Activated CD8-positive, alpha-beta memory T cell treated with anti-CD3 and anti-CD28 coated beads, Interleukin-2, amount 50 U/mL, for 48 hours (primary cell): ENCODE measurements at places on chromosomes 11 and 22.
A peak's percentile ranks its signal among the peaks of the same experiment; 100 is the strongest.

DNA sequence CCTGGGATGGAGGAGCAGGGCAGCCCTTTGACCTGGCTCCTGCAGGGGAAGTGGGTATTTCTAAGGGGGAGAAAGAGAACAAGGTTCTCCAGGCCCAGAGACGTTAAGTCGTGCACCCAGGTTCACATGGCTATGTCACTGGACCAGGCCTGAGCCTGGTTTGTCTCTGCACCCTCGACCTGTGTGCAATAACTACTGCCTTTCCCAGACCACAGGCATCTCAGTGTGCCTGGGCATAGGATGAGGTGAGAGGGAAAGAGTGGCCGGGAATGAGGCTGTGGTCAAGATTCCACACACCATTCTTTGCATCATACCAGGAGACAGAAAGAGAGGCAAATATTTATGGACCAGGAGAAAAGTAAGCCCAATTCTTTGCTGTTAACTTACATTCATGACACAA, 66.8 kb downstream of the PRR5L start:
- no peak for DNase-seq

- no peak for DNase-seq
These were observed 3900.6 kb upstream of the OR11H1 start for GRCh38 chr22:11627436-11627797.

DNA sequence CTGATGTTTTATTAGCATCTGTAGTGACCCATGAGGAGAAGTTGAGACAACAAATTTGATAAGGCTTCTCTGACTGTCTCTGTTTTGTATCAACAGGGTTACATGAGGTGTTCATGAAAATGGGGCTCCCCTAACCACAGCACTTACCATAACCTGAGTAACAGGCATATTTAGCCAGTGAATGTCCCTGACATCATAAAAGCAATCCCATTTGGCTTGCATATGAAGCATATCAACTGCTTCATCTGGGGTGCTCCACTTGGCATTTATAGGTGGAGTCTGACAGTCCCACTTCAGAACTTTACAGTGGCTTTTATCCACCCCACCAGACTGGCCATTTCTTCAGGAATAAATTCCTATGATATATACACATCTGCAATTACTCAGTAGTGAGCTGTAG, 257.6 kb downstream of the LUZP2 start:
- DNase-seq, result no peak

- no peak for DNase-seq
These were observed 12.1 kb upstream of the BLID start for GRCh38 chr11:122128146-122128545.

DNA sequence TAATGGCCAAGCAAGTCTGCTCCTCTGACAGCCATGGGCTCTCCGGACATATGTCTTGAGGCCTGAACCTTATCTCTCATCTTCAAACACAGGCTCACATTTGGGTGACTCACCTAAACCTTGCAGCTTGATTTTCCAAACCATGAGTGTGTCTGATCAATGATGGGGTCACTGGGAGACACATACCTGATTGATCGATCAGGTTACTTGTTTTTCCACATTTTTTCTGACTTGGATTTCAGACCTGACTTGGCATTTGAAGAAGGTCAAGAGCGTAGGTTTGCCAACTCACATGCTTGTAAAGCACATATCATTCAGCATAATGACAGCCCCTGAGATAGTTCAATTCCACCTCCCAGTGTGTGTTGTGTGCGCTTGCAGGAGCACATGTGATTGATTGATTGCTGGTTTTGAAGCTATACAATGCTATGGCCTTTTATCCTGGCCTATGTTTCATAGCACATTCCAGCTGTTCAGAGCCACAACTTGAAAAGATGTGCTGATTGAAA, 116.7 kb upstream of the KIRREL3 start:
- DNase-seq, result no peak

- no peak for DNase-seq
These were observed 50.5 kb downstream of the NNMT start for GRCh38 chr11:114346709-114347141.

- DNase-seq, result no peak
These were observed 1526.0 kb downstream of the TBC1D22A start for GRCh38 chr22:48288376-48288940.

- DNase-seq, result no peak
These were observed 18.5 kb downstream of the TRIM5 start for GRCh38 chr11:5666402-5666793.

- DNase-seq, result peak; percentile 53
These were observed 172.5 kb downstream of the TBC1D22A start for GRCh38 chr22:46934746-46935491.

DNA sequence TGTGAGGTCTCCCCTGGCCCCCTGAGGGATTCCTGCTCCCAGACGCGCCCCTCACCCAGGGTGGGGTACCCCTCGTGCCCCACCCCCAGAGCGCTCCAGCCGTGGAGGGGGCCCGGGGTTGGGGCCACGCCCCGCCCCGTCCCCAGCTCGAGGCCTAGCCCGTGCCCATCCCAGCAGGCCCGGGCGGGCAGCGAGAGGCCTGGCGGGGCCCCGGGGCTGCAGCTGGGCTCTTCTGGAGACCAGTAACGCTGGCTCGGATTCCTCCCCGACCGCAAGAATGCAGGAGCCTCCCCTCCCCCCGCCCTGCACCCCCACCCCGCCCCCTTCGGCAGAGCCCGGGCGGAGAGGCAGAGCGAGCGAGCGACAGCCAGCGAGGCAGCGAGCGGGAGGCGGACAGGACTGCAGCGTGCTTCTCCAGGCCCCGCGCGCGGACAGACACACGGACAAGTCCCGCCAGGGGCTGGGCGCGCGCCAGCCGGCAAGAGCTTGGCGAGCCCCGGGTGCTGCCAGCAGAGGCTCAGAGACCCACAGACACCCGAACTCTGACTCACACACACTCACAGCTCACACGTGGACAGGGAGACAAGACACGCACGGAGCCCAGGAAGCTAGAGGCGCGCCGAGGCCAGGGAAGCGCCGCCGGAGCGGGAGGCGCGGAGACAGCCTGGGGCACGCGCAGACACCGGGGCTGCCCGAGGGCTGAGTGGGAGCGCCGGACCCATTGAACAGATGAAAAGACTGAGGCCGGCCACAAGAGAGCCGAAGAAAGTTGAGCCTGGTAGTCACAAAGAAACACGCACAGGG, 15.2 kb downstream of the BCL9L start:
- no peak for DNase-seq

- no peak for DNase-seq
These were observed 10.1 kb downstream of the MCM5 start for GRCh38 chr22:35409783-35410662.

- no peak for DNase-seq
These were observed 1231.4 kb downstream of the BRD1 start for GRCh38 chr22:48596111-48596850.

DNA sequence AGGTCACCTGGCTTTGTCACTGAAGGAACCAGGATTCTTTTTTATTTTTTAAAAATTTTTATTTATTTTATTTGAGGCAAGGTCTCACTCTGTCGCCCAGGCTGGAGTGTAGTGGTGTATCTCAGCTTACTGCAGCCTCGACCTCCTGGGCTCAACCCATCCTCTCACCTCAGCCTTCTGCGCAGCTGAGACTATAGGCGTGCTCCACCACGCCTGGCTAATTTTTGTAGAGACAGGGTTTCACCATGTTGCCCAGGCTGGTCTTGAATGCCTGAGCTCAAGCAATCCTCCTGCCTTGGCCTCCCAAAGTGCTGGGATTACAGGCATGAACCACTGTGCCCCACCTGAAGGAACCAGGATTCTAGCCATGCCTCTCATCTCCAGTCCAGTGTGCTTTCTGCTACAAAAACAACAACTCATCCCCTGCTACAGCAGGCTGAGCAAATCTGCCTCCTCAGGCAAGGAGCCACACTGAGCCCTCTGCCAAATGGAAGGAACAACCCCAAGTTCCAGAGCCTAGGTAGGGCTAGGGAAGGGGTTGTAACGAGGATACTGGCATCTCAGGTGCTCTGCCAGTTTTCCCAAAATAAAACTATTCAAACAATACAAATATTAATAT, 2.6 kb upstream of the PEX26 start:
- DNase-seq, result no peak

GRCh38 chr11:13962562-13963168, at the start of gene SPON1:
TSS of gene SPON1 (plus strand) at chr11:13962723. CDS start at chr11:13962905, 182 bp downstream.
- DNase-seq, result peak; percentile 66

- no peak for DNase-seq
These were observed 80.2 kb downstream of the TBC1D22A start for GRCh38 chr22:46842606-46843005.

DNA sequence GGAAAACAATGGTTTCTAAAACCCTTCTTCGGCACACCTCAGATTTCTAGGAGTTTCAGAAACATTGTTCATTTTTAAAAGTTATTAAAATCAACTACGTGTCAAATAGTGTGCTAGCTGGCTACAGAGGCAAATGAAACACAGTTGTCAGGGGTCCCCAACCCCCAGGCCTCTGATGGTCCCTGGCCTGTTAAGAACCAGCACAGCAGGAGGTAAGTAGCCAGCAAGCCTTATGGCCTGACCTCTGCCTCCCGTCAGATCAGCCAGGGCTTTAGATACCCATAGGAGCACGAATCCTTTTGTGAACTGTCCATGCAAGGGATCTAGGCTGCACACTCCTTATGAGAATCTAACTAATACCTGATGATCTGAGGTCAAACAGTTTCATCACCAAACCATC, 648.2 kb downstream of the FAM181B start:
- DNase-seq, result no peak

GRCh38 chr11:126398721-126399120, 43.2 kb downstream of the ST3GAL4 start:
- DNase-seq, result no peak

- DNase-seq, result peak; percentile 75
These were observed 12.3 kb downstream of the SMPD1 start for GRCh38 chr11:6402561-6402981.

DNA sequence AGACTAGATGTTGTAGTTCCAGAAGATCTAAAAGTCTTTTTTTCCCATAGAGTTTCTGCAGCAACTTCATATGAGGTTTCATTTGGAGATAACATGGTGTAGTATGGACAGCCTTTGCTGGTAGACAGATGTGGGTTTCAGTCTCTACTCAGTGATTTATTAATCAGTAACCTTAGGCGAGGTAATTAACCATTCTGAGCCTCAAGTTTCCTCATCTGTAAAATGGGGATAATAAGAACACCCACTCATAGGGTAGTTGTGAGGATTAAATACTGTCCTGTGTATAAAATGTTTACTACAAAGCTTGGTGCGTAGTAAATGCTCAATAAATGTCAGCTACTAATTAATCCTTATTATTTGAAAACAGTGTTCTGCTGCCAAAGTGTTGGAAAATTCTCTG, 16.8 kb downstream of the POU2F3 start:
- DNase-seq, result no peak

DNA sequence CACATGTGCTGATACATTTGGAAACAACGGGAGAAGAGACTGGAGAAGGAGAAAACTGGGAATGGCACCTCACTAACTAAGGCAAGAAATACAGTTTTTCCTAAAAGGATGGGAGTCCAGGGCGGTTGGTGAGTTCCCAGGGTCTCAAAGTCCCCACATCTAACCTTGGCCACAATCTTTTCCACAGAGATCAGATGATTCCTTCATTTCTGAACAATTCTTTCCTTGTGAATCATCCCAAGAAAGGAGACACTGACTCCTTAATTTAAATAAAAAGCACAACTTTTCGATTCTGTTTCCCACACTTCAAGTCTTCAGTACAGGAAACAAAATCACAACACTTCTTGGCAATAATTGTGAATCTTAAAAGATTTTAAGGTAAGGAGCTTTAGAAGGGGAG, 384.7 kb downstream of the DCDC1 start:
- no peak for DNase-seq

GRCh38 chr11:63510360-63511047, 4.6 kb downstream of the LGALS12 start:
- DNase-seq, result no peak

DNA sequence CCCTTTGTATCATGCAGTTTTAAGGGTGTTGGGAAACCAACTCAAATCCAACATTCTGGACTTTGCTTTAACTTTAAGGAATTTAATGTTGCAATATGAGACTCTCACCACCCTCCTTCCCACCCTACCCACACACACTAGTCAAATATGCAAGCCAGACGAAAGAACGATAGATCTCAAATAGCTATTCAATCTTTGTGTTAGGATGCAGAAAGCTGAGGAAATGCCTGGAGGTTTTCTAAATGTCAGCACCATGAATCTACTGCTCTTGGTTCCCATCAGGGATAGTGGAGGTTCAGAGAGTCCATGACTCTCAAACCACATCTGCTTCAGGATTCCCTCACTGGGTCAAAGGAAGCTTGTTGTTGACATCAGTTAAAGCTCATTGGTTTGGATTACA, 33.7 kb downstream of the EXPH5 start:
- no peak for DNase-seq

DNA sequence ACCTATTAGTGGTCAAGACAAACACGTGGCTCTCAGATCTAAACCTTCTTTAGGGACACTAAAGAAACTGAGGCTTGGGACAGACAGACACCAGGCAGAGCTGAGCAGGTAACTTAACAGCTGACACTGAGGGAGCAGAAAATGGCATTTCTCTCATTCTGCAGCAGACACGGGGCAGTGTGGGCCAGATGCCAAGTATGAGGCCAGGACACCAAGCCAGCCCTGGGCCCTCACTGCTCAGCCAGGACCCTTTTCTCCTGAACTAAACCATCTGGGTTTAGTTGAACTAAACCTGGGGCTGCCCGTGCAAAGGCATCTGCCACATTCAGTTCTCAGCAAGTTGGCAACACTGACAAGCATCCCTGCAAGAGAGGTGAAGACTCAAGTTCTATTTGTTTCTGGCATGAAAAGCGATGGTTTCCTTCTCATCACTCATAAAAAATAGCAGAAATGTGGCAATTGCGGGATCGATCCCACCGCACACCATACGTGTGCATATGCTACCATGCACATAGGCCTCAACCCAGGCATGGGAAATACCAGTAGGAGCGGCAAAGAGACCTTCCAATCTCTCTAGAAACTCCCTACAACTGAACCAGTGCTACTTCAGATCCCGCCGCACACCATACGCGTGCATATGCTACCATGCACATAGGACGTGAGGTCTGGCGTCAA, 100.1 kb upstream of the BID start:
- DNase-seq, result no peak

- no peak for DNase-seq
These were observed 13.6 kb downstream of the PNPLA5 start for GRCh38 chr22:43878079-43878795.

- no peak for DNase-seq
These were observed 46.4 kb upstream of the FTH1 start for GRCh38 chr11:62013537-62014476.

DNA sequence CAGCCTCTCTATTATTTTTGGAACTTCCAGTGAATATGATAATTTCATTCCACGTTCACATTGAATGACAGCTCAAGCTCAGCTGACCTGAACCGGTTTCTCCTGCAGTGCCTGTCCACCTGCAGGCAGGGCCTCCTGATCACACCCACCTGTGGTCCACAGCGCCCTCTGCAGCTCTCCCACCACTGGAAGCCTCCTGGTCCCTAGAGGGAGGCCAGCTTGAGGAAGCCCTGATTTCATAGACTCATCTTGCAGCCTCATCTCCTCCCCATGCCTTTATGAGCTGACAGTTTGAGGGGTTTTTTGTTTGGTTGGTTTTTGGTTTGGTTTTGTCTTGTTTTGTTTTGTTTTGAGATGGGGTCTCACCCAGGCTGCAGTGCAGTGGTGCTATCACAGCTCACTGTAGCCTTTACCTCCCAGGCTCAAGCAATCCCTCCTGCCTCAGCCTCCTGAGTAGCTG, 29.9 kb upstream of the MALAT1 start:
- no peak for DNase-seq
